ENCODE measurements at places on chromosomes 16 and 17.
A peak's percentile ranks its signal among the peaks of the same experiment; 100 is the strongest.

DNA sequence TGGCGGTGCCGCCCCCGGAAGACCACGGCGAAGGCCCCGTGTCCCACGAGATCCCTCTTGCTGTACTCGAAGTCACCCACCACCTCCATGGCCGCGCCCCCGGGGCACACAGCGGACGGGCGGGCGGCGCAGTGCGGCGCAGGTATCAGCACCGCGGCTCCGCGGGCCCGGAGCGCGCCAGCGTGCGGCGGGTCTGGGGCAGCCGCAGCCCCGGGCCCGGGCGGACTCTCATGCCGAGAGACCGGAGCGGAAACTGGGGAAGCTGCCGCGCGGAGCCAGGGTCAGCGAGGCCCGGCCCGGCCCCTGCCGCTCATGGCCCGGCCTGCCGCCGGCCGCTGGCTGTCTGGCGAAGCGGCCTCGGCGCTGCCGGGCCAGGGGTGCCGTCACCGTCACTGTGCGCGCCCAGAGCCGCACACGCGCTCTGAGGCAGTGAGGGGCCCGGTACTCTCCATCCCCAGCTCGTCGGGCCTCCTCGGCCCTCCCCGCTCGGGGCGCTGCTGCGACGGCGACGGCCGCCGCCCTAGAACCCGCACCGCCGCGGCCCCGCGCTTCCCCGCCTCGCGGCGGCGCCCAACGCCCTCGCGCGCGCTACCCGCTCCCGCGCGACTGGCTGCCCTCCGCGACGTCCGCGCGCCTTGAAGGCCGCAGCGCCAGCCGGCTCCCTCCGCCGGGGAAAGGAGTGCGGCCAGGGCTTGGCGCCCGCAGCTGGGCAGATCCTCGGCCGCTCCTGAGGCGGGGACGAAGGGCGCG, at the start of gene ULK2:
Gene ULK2 (minus strand): TSS at position 608 of the 750 bp plus-strand sequence. CDS start 519 bp downstream, at position 89.
- DNase-seq = peak; percentile 52

- no peak for DNase-seq
Observed at GRCh38 chr16:17382514-17382913, 88.2 kb downstream of the XYLT1 start.

GRCh38 chr16:87864331-87864989, 4.8 kb downstream of the SLC7A5 start:
- DNase-seq = no peak

- DNase-seq = no peak
Observed at GRCh38 chr17:33151565-33151964, 141.5 kb downstream of the ASIC2 start.

GRCh38 chr17:78977997-78978973, 1.4 kb downstream of the LGALS3BP start:
- no peak for DNase-seq

DNA sequence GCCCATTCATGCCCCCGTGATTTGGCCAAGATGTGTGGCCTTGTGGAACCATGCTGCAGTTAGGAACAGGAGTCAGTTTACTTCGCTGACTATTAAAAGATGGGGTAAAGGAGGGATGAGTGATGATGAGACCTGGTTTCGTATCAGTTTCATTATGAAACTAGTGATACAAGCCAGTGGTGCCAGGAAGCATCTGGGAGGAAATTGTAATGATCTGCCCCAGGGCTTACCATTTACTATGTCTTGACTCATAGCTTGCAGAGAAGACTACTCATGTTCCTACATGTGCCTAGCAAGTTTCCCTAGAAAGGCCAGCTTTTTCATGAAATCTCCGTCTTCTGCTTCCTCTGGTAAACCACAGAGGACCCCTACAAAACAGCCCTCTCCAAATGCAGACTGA, 23.2 kb downstream of the CDH3 start:
- DNase-seq = peak; percentile 100

DNA sequence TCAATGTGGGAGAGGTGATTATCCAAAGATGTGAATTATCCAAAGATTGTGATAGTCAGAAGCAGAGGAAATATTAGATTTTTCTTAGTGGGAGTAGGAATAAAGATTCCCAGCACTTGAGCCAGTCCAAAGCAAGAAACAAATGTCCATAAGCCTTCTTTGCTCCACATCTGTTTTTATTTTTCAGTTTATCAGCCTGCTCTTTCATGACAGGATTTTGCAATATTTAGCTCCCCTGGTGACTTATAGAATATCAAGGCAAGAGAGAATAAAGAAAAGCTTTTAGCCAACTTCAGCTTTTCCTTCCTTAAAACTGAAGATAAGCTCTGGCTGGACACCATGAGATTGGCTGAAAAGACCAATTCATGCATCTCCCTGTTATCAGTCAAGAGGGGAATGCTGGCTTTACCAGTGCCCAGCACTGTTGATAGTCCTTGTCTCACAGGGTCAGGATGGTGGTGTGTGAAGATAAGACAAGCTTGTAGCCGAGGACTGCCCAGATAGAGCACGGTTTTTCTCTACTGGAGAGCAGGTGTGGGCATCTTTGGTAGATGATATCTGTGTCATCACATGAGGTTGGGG, 706.5 kb downstream of the KCNJ2 start:
- DNase-seq = no peak

DNA sequence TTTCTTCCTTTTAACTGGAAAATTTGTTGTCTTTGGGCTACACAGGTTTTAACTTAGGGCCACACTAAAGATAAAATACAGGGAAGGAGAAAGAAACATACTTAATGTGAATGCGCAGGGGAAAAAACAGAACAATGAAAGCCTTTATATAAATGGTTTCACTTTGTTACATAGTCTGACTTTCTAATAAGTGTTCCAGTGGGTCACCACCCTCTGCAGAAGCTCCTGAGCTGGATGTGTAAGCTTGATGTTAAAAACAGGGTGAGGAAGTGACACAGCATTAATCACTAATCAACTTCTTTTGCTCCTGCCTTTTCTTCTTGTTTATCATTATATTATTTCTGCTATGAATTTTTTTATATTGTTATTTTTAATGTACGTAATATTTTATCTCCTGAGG, 445.6 kb upstream of the CA10 start:
- DNase-seq = no peak

DNA sequence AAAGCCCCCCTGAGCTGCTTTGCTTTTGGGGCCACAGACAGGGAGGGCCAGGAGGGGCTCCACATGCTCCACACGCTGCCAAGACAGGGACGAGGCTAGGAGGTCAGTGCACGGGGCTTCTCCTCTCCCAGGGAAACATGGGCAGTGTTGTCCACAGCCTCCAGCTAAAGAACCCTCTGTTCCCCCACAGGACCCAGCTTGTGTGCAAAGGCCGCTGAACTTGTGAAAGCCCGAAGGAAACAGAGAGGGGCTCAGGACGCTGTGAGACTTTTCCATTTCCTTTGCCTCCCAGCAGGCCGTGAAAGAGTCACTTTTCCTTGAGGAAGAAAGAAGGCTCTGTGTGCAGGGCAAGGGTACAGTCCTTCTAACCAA, 9.7 kb downstream of the CDRT4 start:
- no peak for DNase-seq

DNA sequence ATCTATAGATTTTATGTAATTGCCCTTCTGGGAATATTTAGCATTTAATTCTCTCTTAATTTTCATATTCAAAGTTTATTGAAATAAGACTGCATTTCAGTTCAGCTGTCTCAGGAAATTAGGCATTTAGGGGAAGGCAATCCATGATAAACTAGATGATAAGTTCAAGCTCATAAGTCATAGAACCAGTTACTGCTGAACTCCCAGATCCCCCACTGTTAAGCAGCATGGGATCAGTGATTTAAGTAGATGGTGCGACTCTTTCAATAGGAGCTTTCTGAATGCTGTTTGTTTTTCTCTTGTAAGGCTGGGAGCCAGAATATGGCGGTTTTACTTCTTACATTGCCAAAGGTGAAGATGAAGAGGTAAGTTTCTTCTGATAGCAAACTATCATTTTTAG, 23.8 kb downstream of the OGFOD1 start:
- no peak for DNase-seq

DNA sequence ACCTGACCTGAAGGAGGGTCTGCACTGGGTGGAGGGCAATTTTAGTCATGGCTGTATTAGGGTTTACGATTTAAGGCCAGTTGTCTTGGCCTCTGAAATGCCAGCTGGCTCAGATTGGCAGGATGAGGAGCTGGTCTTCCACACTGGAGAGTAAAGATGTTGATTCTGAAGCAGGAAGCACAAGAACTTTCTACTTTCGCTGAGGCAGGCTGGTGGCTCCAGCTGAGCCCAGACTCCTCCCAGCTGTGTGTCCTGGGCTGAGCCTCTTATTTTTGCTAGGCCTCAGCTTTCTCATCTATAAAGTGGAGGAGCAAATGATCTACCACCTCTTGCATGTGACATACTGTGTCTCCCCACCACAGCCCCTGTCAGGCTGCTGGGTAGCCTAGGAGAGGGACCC, 74.4 kb downstream of the MRM1 start:
- no peak for DNase-seq

GRCh38 chr16:52993179-52993578, 59.5 kb downstream of the CHD9NB start:
- DNase-seq = no peak

- no peak for DNase-seq
Observed at GRCh38 chr17:63629627-63630026, 7.4 kb downstream of the MAP3K3 start.

- DNase-seq = no peak
Observed at GRCh38 chr17:50209472-50210239, 8.2 kb upstream of the COL1A1 start.

DNA sequence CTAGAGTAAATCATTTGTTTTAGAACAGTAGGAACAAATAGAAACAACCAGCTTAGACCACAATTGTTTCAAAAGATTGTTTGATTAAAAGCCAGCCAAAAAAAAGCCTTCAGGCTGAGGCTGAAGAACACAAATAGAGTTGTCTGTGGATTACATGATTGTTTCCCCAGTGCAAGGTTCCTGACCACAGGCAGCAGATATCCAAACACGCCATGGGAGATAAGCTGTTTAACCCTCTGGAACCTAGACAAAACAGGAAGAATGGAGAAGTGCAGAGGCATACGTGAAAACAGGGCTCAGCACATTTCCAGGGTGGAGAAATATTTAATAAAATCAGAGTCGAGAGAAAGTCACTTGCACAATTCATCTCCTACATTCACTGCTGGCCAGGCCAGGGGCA, 21.0 kb downstream of the ATPAF2 start:
- DNase-seq = no peak
